ENCODE measurements at places on chromosomes 1 and 21. TPM values are rescaled to one million over a fixed set of nuclear protein-coding genes. Genes with fewer than 3 reads are reported as not detected.

- no peak overlapping the region for H3K27ac ChIP-seq
- H3K4me3 ChIP-seq = no peak overlapping the region
- H3K4me1 ChIP-seq = peaks cover 16% of the 10 kb centered on the region
- H3K27me3 ChIP-seq = no peaks in the 10 kb centered on the region
- no peak for DNase-seq
Observed at GRCh38 chr1:205258261-205258691, 30.5 kb downstream of the TMCC2 start.

DNA sequence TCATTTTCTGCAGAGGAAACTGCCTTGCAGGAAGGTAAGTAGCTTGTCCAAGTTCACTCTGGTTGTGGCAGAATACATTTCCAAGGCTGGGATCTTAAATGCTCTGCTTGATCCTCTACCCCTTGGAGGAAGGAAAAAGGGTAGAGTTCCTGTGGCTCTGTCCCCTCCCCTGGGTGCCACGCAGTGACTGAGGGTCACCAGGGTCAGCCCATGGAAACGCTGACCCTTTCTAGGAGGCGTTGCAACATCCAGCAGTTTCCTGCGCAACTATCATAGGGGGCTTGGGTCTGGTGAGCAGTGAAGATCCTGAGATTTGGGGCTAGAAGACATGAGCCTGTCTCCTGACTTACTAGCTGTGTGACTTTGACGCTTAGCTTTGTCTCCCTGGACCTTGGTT is 29.4 kb upstream of the EPS8L3 start:
- no peaks in the 10 kb centered on the region for H3K36me3 ChIP-seq
- no peaks in the 10 kb centered on the region for H3K27me3 ChIP-seq
- H3K27ac ChIP-seq = no peak overlapping the region
- peaks cover 24% of the 10 kb centered on the region for H3K4me1 ChIP-seq
- H3K4me3 ChIP-seq = no peak overlapping the region

DNA sequence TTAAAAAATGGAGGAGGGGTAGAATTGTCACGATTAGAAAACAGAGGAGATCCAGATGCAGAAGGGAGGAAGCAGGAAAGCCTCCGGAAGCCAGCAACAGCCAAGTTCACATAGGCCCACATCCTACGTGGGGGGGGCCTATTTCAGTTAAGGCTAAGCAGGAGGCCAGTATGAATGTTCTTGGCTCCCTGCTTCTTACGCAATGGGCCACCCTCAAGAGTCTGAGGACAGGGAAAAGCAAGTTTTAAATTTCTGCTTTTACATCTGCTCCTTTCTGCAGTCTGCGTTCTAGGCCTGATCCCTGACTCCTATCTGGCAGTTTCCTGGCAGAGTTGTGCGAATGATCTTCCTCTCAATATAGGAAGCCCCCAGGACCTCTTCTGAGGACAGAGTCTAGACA is 30.6 kb downstream of the RABIF start:
- H3K27me3 ChIP-seq = no peaks in the 10 kb centered on the region
- no peak for DNase-seq
- peaks cover 15% of the 10 kb centered on the region for H3K36me3 ChIP-seq
- H3K4me3 ChIP-seq = no peak overlapping the region

DNA sequence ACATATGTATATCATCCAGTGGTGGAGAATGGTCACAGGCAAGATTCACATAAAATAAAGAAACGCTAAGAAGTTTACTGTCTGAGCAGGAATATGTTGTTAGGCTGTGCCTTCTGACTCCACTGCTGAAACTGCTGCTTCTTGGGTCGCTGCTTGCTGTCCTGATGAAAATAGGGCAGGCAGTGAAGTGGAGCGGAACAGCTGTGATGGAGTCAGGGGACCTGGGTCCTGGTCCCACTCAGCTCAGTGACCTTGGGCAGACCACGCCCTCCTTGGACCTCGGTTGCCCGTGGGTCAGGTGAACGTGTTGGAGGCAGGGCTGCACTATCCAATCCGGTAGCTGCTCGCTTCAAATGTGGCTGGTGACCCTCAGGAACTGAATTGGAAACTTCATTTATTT is 33.4 kb upstream of the IFFO2 start:
- DNase-seq = no peak
- H3K36me3 ChIP-seq = no peaks in the 10 kb centered on the region
- H3K4me3 ChIP-seq = no peak overlapping the region
- no peak overlapping the region for H3K27ac ChIP-seq
- no peaks in the 10 kb centered on the region for H3K27me3 ChIP-seq
- H3K4me1 ChIP-seq = no peaks in the 10 kb centered on the region

DNA sequence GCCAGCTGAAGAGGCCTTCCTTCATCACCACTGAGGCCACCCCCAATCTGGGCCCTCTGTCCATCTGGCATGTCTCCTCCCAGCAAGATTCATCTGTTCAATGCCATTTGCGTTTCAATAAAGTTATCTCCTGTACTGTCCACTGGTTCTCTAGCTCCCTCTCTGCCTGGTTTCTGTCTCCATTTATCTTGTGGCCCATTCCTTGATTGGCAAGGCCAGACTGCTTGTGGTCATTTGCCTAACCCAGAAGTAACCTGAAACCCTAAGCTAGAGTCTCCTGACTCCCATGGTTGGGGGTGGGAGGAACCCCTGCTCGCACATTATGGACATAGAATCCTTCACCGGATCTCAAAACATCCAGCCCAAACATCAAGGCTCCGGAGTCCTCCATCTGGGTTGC is 2.1 kb upstream of the IPO9 start:
- DNase-seq = peak; percentile 54

Gene UBL4B
- not detected for total RNA-seq

Measured in GM23338 (cell line).